Gastroesophageal sphincter (tissue), 4 donors: ENCODE measurements at places on chromosomes 11 and 22.
A peak's percentile ranks its signal among the peaks of the same experiment; 100 is the strongest.

DNA sequence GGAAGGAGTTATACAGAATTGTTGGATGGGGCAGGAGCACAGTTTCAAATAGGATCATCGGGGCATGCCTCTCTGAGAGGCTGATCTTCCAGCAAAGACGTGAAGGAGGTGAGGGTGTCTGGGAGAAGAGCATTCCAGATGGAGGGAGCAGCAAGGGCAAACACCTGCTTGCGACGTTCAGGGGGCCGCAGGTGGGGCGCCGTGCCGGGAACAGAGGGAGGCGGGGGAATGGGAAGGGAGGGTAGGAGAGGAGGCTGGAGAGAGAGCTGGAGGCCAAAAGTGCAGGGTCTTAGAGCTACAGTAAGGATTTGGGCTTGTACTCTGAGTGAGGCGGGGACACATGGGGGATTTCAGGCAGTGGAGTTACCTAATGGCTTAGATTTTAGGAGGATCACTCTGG lies 13.6 kb downstream of the APOL5 start:
- no peak overlapping the region for H3K27ac ChIP-seq
- no peak for ATAC-seq
- no peaks in the 10 kb centered on the region for H3K4me1 ChIP-seq
- H3K36me3 ChIP-seq = no peaks in the 10 kb centered on the region

DNA sequence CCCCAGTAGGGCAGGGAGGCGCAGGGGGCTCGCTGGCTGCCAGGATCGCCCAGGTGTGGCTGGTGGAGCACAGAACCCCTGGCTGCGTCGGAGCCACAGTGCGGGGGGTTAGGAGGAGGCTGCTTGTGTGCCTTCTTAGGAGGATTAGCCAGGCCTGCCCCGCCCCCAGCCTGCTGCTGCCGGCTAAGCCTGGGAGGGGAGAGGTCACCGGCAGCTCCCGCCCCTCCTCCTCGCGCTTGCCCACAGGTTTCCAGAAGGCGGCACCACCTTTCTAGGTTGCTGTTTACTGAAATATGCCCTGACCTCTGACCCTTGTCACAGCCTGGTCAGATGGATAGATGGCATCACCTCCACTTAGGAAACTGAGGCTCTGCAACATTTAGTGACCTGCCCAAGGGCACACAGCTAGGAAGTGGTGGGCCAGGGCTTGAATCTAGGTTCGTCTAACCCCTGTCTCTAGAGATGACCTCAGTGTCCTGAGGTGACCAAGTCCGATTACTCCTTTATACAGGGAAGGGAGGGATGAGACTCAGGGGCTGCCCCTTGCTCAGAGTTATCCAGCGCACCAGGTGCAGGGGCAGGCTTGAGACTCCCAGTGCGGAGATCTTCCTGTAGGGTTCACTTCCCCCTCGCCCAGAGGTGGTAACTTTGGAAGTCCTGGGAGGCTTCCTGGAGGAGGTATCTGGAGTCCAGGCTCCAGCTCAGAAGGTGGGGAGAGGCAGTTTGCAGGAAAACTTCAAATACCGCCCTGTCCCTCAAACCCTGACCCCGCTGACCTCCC lies 44.0 kb downstream of the MYO7A start:
- H3K4me3 ChIP-seq = no peak overlapping the region
- no peaks in the 10 kb centered on the region for H3K4me1 ChIP-seq
- no peaks in the 10 kb centered on the region for H3K36me3 ChIP-seq
- no peak for ATAC-seq
- H3K27me3 ChIP-seq = peaks cover 9% of the 10 kb centered on the region
- no peak overlapping the region for H3K27ac ChIP-seq

DNA sequence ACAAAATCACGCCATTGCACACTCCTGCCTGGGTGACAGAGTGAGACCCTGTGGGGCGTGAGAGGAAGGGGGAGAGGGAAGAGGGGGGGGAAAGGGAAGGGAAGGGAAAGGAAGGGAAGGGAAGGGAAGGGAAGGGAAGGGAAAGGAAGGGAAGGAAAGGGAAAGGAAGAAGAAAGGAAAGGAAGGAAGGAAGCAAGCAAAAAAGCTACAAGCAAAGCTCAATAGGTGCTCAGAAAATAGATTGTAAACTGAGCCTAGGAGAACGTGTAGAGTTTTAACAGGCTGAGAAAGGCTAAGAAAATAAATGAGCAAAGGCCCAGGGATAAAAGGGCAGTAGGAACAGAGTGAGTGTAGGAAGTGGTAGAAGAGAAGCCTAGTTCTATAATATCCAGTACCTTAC lies 30.8 kb upstream of the GDPD4 start:
- no peak for ATAC-seq
- no peaks in the 10 kb centered on the region for H3K4me1 ChIP-seq
- H3K36me3 ChIP-seq = peaks cover 63% of the 10 kb centered on the region
- no peaks in the 10 kb centered on the region for H3K27me3 ChIP-seq

- no peak for ATAC-seq
- no peaks in the 10 kb centered on the region for H3K36me3 ChIP-seq
- no peaks in the 10 kb centered on the region for H3K4me1 ChIP-seq
- no peaks in the 10 kb centered on the region for H3K27me3 ChIP-seq
- no peak overlapping the region for H3K27ac ChIP-seq
Observed at GRCh38 chr11:11996321-11997048, 11.9 kb downstream of the DKK3 start.

DNA sequence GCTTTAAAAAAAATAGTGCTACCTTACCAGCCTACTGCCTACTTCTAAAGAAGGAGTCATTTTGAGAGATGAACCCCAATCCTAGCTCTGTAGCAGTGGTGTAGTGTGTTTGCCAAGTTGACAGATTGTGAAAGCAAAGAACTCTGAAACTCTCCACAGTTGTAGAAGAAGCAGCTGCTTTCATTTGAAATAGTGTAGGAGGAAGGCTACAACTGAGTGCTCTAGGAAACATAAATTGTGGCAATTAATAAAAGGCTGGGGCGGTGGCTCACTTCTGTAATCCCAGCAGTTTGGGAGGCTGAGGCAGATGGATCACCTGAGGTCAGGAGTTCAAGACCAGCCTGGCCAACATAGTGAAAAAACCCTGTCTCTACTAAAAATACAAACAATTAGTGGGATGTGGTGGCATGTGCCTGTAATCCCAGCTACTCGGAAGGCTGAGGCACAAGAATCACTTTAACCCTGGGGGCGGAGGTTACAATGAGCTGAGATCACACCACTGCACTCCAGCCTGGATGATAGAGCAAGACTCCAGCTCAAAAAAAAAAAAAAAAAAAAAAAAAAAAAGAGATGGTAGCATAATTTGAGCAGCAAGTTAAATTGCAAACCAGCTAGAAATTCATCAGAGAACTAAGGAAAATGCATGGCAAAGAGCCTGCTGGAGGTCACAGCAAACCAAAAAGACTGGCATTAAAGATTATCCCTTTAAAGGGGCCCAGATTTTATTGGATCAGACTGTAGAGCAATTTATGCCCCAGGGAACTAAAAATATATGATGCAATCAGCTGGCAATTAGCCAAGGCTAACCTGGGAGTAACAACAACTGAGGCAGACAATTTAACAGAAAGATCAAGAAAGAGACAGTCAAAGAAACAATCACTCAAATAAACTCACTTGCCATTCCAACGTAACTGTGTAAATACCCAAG lies 112.6 kb downstream of the LUZP2 start:
- H3K4me1 ChIP-seq = no peaks in the 10 kb centered on the region
- no peak overlapping the region for H3K4me3 ChIP-seq
- H3K27me3 ChIP-seq = no peaks in the 10 kb centered on the region
- no peak overlapping the region for H3K27ac ChIP-seq
- ATAC-seq = no peak
- H3K36me3 ChIP-seq = no peaks in the 10 kb centered on the region

- H3K27me3 ChIP-seq = peaks cover 3% of the 10 kb centered on the region
- ATAC-seq = no peak
- no peaks in the 10 kb centered on the region for H3K36me3 ChIP-seq
- H3K27ac ChIP-seq = no peak overlapping the region
- no peak overlapping the region for H3K4me3 ChIP-seq
- H3K4me1 ChIP-seq = no peaks in the 10 kb centered on the region
Observed at GRCh38 chr11:64583296-64584262, 7.4 kb upstream of the SLC22A12 start.

GRCh38 chr11:98766903-98767302 lies 253.8 kb upstream of the CNTN5 start:
- H3K27ac ChIP-seq = no peak overlapping the region
- no peak overlapping the region for H3K4me3 ChIP-seq
- no peak for ATAC-seq
- H3K36me3 ChIP-seq = no peaks in the 10 kb centered on the region

- H3K4me3 ChIP-seq = no peak overlapping the region
- H3K27me3 ChIP-seq = no peaks in the 10 kb centered on the region
- H3K4me1 ChIP-seq = no peaks in the 10 kb centered on the region
- H3K36me3 ChIP-seq = no peaks in the 10 kb centered on the region
Observed at GRCh38 chr22:29145321-29146072, 60.2 kb upstream of the EMID1 start.

- no peaks in the 10 kb centered on the region for H3K36me3 ChIP-seq
- no peak for ATAC-seq
- no peaks in the 10 kb centered on the region for H3K27me3 ChIP-seq
- H3K27ac ChIP-seq = no peak overlapping the region
- H3K4me3 ChIP-seq = no peak overlapping the region
- no peaks in the 10 kb centered on the region for H3K4me1 ChIP-seq
Observed at GRCh38 chr11:86013713-86014112, 55.2 kb downstream of the PICALM start.

GRCh38 chr11:44246726-44247125 lies 63.2 kb downstream of the ALX4 start:
- H3K36me3 ChIP-seq = no peaks in the 10 kb centered on the region
- no peaks in the 10 kb centered on the region for H3K27me3 ChIP-seq
- no peak overlapping the region for H3K27ac ChIP-seq
- H3K4me1 ChIP-seq = no peaks in the 10 kb centered on the region
- ATAC-seq = peak; percentile 29

- H3K4me1 ChIP-seq = no peaks in the 10 kb centered on the region
- H3K36me3 ChIP-seq = no peaks in the 10 kb centered on the region
- no peak for ATAC-seq
- H3K27ac ChIP-seq = no peak overlapping the region
- no peak overlapping the region for H3K4me3 ChIP-seq
- peaks cover 66% of the 10 kb centered on the region for H3K27me3 ChIP-seq
Observed at GRCh38 chr22:49048591-49048990, 779.1 kb downstream of the BRD1 start.

- H3K27me3 ChIP-seq = no peaks in the 10 kb centered on the region
- peaks cover 36% of the 10 kb centered on the region for H3K4me1 ChIP-seq
- peaks cover 34% of the 10 kb centered on the region for H3K36me3 ChIP-seq
- H3K27ac ChIP-seq = no peak overlapping the region
- no peak for ATAC-seq
Observed at GRCh38 chr11:35197292-35197691, 58.3 kb downstream of the CD44 start.

- no peaks in the 10 kb centered on the region for H3K36me3 ChIP-seq
- no peaks in the 10 kb centered on the region for H3K4me1 ChIP-seq
- ATAC-seq = no peak
- no peak overlapping the region for H3K4me3 ChIP-seq
- H3K27ac ChIP-seq = no peak overlapping the region
Observed at GRCh38 chr11:40882301-40882700, 577.2 kb downstream of the LRRC4C start.

DNA sequence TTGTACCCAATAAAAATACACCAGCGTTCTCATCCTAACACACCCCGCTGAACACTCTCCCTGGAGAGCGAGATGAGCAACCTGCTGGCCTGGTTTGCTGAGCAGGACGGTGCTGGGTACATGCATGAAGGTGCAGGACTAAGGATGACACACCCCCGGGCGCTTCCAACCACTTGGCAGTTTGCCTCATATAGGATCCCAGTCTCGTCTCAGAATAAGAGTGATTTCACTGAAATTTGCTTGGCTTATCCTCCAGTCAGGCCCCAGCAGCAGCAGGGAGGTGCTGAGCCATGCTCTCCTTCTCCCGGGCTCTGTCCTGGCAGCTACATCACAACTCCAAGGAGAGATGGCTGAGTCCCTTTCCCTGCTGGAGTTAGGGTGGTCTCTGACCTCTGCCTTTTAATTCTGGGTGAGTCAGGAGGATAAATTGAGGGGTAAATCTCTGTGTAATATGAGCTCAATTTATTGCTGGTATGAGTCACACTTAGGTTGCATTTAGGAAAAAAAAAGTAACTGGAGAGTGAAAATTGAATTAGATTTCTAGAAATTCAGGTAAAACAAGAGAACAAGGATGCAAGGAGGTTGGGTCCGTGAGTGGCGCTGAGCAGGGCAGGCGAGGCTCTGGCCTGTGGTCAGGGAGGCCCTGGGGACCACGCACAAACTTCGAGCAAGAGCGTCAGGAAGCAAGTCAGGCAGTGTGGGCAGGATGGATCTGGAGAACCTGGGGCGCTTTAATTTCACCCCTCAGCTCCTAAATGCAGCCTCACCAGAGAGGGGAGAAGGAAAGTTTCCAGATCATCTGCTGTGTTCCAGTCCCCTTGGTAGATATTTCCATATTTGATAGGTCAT lies 974.0 kb downstream of the TBC1D22A start:
- H3K27ac ChIP-seq = no peak overlapping the region
- no peaks in the 10 kb centered on the region for H3K4me1 ChIP-seq
- H3K27me3 ChIP-seq = peaks cover 35% of the 10 kb centered on the region
- H3K4me3 ChIP-seq = no peak overlapping the region
- H3K36me3 ChIP-seq = no peaks in the 10 kb centered on the region
- ATAC-seq = no peak

DNA sequence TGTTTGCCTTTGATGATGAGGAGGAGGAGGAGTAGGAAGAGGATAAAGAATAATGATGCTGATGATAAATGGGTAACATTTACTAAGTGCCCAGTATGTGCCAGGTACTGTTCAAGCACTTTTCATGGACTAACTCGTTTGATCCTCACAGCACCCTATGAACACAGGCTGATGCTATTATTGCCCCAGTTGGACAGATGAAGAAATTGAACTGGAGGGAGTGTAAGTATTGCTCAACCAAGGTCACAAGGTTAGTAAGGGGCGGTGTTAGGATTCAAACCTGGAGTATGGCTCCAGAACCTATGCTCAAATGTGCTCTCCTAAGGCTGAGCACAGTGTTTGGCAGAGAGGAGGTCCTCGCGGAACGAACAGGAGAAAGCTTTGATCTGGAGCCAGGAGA lies 78.6 kb downstream of the SYN3 start:
- no peak overlapping the region for H3K4me3 ChIP-seq
- H3K4me1 ChIP-seq = no peaks in the 10 kb centered on the region
- peak; percentile 83 for ATAC-seq
- no peaks in the 10 kb centered on the region for H3K36me3 ChIP-seq

GRCh38 chr11:58832056-58832645 lies 12.4 kb downstream of the GLYATL2 start:
- no peak for ATAC-seq
- no peaks in the 10 kb centered on the region for H3K36me3 ChIP-seq
- H3K4me1 ChIP-seq = no peaks in the 10 kb centered on the region
- no peak overlapping the region for H3K4me3 ChIP-seq
- no peak overlapping the region for H3K27ac ChIP-seq
- H3K27me3 ChIP-seq = peaks cover 6% of the 10 kb centered on the region

DNA sequence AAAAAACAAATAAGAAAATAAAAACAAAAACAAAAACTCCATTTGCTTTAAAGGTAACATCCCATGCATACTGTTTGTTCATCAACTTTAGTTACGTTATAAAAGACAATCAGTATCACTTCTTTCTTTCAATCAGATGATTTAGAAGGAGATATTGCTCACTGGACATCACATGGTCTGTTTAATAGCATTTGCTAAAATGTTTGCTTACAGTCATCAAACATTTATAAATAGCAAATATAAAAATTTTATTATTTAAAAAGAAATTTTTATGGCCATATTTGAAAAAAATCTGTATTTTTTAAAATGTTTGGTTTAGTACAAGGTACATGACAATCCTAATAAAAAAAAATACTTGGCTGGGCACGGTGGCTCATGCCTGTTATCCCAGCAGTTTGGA lies 22.6 kb downstream of the MMP26 start:
- H3K27ac ChIP-seq = no peak overlapping the region
- H3K27me3 ChIP-seq = no peaks in the 10 kb centered on the region
- no peak overlapping the region for H3K4me3 ChIP-seq
- ATAC-seq = no peak
